ENCODE measurements at places on chromosomes 2 and 18.

- no peak for DNase-seq
Measured at GRCh38 chr18:29841631-29842030, 1200.9 kb downstream of the DSC3 start.

DNA sequence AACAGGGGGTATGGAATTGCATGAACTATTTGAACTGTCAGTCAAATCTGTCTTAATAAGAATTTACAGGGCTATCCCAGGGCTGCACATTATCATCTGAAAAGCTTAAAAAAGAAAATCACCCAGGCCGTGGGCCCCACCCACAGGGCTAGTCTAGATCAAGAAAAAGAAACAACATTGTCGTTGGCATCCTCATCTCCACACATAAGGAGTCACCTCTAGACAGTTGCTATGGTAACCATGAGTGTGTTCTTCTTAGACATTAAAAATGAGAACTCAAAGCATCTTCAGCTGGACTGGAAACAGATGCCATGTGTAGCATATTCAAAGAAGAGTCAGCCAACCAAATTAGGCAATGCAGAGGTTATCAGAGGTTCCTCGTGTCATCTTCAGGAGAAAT is 72.3 kb upstream of the CPO start:
- DNase-seq = no peak

- DNase-seq = no peak
Measured at GRCh38 chr2:227428731-227429285, 41.1 kb upstream of the SCYGR1 start.

- no peak for DNase-seq
Measured at GRCh38 chr2:236859908-236860307, 225.8 kb upstream of the COPS8 start.

- DNase-seq = no peak
Measured at GRCh38 chr2:161123531-161124030, 36.6 kb upstream of the TANK start.

DNA sequence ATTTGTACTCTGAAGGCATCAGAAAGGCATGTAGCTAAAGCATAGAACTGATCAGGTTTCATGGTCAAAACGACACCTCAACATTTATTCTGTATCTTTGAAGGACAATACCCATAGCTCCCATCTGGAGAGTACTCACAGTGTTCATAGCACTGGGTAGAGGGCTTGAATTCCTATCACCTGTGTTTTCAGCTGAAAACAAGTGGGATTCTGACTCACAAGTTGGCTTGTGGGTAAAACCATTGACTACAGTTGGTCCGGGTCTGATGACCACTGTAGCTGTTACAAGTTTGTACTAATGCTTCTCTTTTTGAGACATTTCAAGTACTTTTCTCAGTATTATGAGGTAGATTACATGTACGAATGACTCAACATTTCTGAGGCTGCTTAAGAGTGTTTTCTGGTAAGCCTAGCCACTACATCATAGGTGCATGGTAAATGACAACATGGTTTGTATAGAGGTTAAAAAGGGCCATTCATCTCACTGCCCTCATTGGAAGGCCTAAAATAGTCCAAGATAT is 68.6 kb upstream of the PELI1 start:
- no peak for DNase-seq

- no peak for DNase-seq
Measured at GRCh38 chr2:151670846-151671597, 63.3 kb downstream of the NEB start.

GRCh38 chr2:37616677-37617005 is 54.8 kb downstream of the CDC42EP3 start:
- DNase-seq = peak; percentile 41

DNA sequence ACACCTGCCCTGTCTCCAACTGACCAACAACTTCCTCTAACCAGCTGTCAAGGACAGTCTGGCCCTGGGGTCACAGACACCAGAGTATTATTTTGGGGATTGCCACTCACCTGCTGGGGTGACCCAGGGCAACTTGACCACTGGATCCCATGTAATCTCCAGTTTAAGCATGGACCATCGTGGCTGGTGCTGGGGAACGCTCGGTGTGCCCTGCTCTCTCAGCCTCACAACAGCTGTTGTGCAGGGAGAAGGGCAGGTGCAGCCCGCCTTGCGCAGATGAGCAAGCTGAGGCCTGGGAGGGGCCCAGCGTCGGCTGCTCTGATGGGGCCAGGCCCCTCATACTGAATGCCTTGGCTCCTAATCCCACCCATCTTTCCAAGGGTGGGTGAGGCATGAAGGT is 21.0 kb upstream of the INHBB start:
- DNase-seq = no peak

- DNase-seq = peak; percentile 33
Measured at GRCh38 chr2:152613235-152613634, 104.0 kb downstream of the PRPF40A start.

GRCh38 chr2:173990245-173990644 is 25.1 kb upstream of the SP3 start:
- no peak for DNase-seq

- no peak for DNase-seq
Measured at GRCh38 chr2:26495705-26496297, 17.9 kb upstream of the OTOF start.

GRCh38 chr2:203820969-203821368 is 46.6 kb upstream of the CTLA4 start:
- no peak for DNase-seq

- no peak for DNase-seq
Measured at GRCh38 chr2:68009526-68009925, 53.3 kb downstream of the C1D start.

GRCh38 chr2:232465061-232465460 is 9.1 kb downstream of the ALPI start:
- DNase-seq = no peak

GRCh38 chr2:103809941-103810441 is 1043.9 kb upstream of the POU3F3 start:
- DNase-seq = no peak

GRCh38 chr2:180231015-180231414 is 223.9 kb upstream of the CWC22 start:
- DNase-seq = no peak

- DNase-seq = no peak
Measured at GRCh38 chr18:76379226-76380126, 115.6 kb downstream of the ZNF516 start.

DNA sequence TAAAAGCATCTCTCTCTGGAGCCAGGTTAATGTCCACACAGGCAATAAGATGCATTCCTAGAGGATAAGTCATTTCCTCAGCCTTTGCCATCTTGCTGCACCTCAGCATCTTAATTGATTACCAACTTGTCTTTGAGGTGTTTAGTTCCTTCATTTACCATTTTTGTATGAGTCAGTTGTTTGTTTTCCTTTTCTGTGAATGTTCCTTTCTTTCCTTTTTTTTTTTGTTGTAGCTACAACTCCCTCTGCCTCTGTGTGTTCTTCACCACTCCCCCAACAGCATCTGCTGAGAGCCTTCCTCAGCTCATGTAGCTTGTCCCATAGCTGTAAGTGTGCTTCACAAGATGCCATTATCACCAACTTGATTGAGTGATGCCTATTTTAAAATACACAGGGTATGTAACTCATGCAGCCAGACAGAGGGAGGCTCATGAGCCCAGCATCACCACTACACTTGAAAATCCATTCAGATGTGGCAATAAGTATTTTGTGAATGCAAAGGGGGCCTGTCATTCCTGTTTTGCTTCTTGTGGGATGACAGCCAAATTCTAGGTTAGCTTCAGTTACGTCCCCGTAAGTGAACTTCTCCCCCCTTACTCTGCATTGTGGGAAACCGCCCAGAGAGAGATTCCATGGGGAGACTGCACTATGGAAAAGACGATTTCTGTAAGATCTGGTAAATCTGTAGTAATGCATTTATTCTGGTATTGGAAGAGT is 315.9 kb upstream of the ZEB2 start:
- DNase-seq = peak; percentile 38

DNA sequence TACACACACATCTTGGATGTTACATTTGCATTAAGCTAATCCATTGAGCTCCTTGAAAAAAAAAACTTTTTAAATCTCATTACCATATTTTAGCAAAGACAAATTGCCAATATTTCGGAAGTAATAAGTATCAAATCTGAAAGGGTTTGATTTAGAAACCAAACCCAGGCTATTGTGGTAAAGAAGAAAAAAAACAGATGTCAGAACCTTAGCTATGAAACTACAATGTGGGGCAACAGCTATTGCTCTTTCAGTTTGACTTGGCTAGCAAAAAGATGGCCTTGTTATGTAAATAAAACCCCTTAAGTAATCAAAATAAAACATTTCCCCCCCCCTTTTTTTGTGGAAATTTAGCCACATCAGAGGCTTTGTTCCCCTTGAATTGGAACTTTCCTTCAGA is 41.2 kb upstream of the REG3A start:
- no peak for DNase-seq

DNA sequence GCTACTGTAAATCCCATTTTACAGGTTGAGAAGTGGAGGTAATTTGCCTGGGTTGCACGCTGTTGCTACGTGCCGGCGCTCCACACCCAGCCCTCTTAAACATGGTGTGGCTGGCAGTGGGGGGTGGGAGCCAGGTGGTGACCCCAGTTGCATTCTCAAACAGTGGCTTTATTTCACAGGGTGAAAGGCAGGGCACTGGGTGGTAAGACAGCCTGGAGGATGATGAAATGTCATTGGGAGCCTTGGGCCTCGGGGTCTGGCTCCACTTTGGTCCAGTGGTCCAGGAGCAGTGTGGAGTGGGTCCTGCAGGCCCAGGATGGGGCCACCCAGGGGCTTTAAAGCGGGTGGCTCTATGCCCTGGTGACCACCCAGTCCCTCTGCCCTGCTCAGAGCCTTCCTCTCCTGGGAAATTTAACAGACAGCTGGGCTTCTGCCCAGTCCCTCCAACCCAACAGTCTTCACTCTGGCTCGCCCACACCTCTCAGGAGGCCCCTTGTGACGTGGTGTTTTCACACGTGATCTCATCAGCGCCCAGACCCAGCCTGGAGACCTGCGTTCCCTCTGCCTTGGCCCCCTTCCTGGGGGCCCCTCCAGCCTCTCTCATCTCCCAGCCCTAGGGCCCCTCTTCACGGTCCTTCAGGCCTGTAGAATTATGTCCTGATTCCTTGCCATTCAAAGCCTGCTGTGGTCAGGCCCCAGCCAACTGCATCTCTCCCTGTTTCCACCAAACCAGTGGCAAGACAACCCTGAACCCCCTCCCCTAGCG is 92.5 kb downstream of the INHBB start:
- DNase-seq = no peak

- no peak for DNase-seq
Measured at GRCh38 chr2:173357346-173357745, 2.7 kb downstream of the CDCA7 start.

DNA sequence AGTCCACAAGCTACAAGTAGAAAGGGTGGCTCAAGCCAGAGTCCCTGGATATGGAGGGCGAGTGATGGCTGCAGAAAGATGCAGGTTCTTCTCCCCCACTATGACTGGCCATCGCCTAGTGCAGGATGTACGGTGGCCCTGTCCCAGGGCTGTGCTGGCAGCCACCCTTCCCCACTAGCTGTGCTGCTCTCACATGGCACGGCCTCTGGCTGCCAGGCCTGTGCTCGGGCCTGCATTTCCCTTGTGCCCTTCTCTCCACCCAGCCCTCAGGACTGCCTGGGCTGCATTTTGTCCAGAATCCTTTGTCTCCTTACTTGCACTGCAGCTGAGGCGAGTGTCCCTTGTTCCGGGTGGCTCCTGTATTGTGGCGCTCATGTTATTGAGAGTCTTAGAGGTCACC is 1.6 kb upstream of the RAMP1 start:
- DNase-seq = no peak

DNA sequence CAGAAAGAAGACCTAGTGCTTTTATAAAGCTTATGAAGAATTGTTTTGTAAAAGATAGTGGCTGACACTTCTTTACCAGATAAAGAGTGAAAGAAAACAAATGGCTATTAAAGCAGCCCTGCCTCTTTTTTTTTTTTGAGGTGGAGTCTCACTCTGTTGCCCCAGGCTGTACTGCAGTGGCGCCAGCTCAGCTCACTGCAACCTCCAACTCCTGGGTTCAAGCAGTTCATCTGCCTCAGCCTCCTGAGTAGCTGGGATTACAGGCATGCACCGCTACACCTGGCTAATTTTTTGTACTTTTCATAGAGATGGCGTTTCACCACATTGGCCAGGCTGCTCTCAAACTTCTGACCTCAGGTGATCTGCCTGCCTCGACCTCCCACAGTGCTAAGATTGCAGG is 12.9 kb downstream of the ARPC2 start:
- peak; percentile 77 for DNase-seq

GRCh38 chr2:70985283-70985688 is 6.9 kb downstream of the ANKRD53 start:
- no peak for DNase-seq

DNA sequence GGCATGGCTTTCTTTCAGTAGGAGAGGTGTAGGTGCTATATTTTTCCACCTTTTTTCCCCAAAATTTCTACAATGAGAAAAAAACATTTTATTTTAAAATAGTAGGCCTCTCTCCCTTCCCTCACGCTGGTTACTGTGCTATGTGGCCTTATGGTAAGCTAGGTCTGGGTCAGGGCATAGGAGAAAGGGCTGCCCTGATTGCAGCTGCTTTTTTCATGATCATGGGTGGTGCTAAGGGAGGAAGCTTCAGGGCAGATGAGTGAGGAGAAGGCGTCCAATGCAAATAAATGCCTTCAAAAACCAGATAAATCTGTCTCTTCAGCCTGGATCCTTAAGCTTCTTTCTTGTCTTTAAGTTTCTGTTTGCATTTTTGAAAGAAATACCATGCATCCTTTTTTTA is 246.4 kb downstream of the ALPK2 start:
- no peak for DNase-seq

- no peak for DNase-seq
Measured at GRCh38 chr2:6986912-6987361, 69.7 kb downstream of the RNF144A start.

GRCh38 chr2:203835892-203836800 is 31.4 kb upstream of the CTLA4 start:
- no peak for DNase-seq

GRCh38 chr2:9639740-9640343 is 9.0 kb upstream of the YWHAQ start:
- no peak for DNase-seq

- DNase-seq = no peak
Measured at GRCh38 chr2:85435220-85435958, 16.9 kb downstream of the SH2D6 start.

DNA sequence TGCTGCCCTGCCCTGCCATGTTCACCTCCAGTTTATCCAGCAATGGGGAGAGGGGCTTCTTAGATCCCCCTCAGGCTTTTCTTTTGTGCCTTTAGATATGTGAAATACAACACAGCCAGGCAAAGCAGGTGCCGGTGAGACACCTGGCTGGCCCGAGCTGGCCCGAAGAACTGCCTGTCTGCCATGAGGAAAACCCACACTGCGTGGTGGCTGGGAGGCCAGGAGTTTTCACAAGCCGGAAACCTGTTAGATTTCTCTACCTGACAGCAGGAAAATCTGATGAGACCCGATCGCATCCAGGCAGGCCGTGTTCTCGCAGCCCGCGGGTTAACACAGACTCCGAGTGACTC is 5.7 kb upstream of the GAL3ST2 start:
- no peak for DNase-seq

DNA sequence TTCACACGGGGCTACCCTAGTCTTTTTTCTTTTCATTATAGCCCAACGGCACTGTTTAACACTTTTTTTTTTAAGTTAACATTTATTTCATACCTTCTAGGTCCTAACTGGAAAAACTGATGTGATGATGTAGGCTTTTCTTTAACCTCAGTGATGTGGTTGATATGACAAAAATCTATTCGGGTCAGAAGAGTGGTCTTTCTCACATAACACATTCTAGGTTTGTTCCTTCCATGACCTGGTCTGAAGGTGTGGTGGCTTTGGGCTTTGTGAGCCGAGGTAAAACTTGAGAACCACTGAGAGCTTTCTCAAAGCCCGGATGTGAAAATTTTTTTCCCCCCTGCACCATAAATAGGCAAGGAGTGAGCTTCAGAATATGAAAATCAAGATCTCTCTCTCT is 44.2 kb downstream of the GPD2 start:
- DNase-seq = no peak
